ENCODE measurements at places on chromosomes 16 and 17.

GRCh38 chr16:25109643-25110042 lies 1.9 kb upstream of the LCMT1 start:
- peak; percentile 21 for DNase-seq

DNA sequence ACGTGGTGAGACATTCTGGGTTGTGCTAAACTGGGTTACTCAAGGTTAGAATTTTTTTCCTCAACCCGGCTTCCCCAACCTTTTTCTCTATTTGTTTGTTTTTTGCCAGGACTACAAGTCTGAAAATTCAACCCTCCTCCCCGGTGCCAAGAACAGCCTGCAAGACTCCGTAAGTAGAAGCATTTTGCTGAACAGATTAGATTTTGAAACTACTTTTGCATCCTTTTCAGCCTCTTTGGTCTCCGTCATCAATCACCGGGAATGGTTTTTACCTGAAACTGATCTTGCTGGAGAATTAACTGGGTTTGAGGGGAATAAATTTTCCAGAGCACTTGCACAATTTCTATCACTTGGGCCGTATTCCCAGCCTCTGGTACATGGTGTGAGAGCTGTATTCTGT lies 501.2 kb upstream of the EEF2KMT start:
- no peak for DNase-seq

GRCh38 chr17:58535431-58535830 lies 21.0 kb upstream of the MTMR4 start:
- no peak for DNase-seq

- DNase-seq: no peak
These were observed 690 bp upstream of the CDC27 start for GRCh38 chr17:47189732-47190237.

GRCh38 chr16:13606804-13607203 lies 313.1 kb upstream of the ERCC4 start:
- no peak for DNase-seq

- peak; percentile 77 for DNase-seq
These were observed 20.3 kb upstream of the NFATC3 start for GRCh38 chr16:68064791-68065365.

All from ELF-1 (cell line).